ENCODE measurements at places on chromosomes 12 and 14. TPM values are rescaled to one million over a fixed set of nuclear protein-coding genes. Genes with fewer than 3 reads are reported as not detected.

DNA sequence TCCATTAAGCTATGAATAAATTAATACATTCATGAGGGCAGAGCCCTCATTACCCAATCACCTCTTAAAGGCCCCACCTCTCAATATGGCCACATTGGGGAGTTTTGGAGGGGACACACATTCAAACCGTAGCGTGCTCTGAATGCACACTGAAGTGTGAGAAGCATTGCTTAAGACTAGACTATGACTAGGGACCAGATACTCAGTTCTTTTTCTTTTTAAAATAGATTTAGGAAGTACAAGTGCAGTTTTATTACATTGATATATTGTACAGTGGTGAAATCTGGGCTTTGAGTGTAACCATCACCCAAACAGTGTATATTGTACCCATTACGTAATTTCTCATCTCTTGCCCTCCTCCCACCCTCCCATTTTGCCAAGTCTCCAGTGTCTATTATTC, 21.0 kb upstream of the JDP2 start:
- peaks cover 15% of the 10 kb centered on the region for H3K4me1 ChIP-seq
- H3K4me3 ChIP-seq: no peak overlapping the region
- H3K27me3 ChIP-seq: no peaks in the 10 kb centered on the region
- DNase-seq: no peak
- no peak overlapping the region for H3K27ac ChIP-seq
- H3K36me3 ChIP-seq: no peaks in the 10 kb centered on the region

DNA sequence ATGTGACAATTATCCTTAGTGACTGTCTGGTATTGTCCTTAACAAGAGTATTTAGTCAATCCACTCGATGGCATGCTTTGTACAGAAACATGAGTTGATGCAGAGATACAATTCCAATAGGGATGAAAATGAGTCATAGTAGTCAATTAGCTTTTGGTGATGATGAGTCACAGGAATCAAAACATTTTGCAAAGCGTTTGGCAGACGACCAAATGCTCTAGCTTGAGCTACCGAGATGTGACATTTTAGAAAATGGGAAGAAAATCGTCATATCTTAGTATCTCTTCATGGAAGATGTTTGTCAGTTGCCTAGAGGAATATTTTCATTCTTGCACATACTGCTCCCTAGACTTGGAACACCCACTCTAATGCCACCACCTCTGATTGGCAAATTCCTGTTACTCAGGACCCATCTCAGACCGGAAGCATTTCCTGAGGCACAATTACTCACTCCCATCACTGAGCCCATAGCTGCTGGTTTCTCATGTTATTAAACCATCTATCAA, 95.0 kb downstream of the LMNTD1 start:
- H3K4me1 ChIP-seq: no peaks in the 10 kb centered on the region
- no peak overlapping the region for H3K4me3 ChIP-seq
- no peak overlapping the region for H3K27ac ChIP-seq
- H3K36me3 ChIP-seq: no peaks in the 10 kb centered on the region
- no peaks in the 10 kb centered on the region for H3K27me3 ChIP-seq

- no peaks in the 10 kb centered on the region for H3K36me3 ChIP-seq
- no peak overlapping the region for H3K27ac ChIP-seq
- peaks cover 13% of the 10 kb centered on the region for H3K4me1 ChIP-seq
These were observed 47.3 kb upstream of the FOS start for GRCh38 chr14:75231320-75231719.

GRCh38 chr12:64184216-64184615, 37.9 kb downstream of the KICS2 start:
- no peak overlapping the region for H3K4me3 ChIP-seq
- no peaks in the 10 kb centered on the region for H3K36me3 ChIP-seq
- H3K27ac ChIP-seq: no peak overlapping the region
- no peaks in the 10 kb centered on the region for H3K27me3 ChIP-seq

GRCh38 chr14:80845856-80846255, 95.7 kb downstream of the CEP128 start:
- no peak overlapping the region for H3K4me3 ChIP-seq
- H3K4me1 ChIP-seq: no peaks in the 10 kb centered on the region
- H3K27ac ChIP-seq: no peak overlapping the region
- no peak for DNase-seq
- H3K27me3 ChIP-seq: no peaks in the 10 kb centered on the region

DNA sequence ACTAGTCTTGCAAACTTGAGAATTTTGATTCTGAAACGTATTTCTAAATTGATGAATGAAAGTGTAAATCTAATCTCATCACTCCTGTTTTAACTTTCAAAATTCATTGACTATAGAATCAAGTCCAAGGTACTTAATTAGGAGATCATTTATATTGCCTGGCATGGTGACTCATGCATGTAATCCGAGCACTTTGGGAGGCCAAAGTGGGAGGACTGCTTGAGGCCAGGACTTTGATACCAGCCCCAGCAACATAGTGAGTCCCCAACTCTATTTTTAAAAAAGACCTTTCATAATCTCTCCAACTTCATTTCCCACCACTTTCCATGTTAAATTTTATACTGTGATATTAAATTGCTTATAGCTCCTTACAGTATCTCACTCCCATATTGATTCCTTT, 3.0 kb upstream of the MIPOL1 start:
- H3K36me3 ChIP-seq: no peaks in the 10 kb centered on the region
- peaks cover 13% of the 10 kb centered on the region for H3K4me1 ChIP-seq
- no peak overlapping the region for H3K27ac ChIP-seq
- no peak overlapping the region for H3K4me3 ChIP-seq
- H3K27me3 ChIP-seq: no peaks in the 10 kb centered on the region
- no peak for DNase-seq

The GLI1 gene
- total RNA-seq: not detected

The SERPINA1 gene
- 205 TPM for total RNA-seq

The IKZF4 gene
- total RNA-seq: 9.4 TPM

Measured in upper lobe of left lung (tissue), 6 donors.